ENCODE measurements at places on chromosomes 1 and 21. TPM values are rescaled to one million over a fixed set of nuclear protein-coding genes. Genes with fewer than 3 reads are reported as not detected.

TRIM67 gene
- 0.21 TPM for total RNA-seq

PDPN gene
- total RNA-seq, result not detected

BEND5 gene
- not detected for total RNA-seq

LHX8 gene
- 1.5 TPM for total RNA-seq

LCE1E gene
- not detected for total RNA-seq

HPCA gene
- total RNA-seq, result 0.45 TPM

COPA gene
- 74.5 TPM for total RNA-seq

RRAGC gene
- total RNA-seq, result 28.8 TPM

TMEM63A gene
- total RNA-seq, result 7.4 TPM

PEX11B gene
- 19.4 TPM for total RNA-seq

RGS18 gene
- not detected for total RNA-seq

C1orf185 gene
- total RNA-seq, result not detected

LCA5L gene
- 0.97 TPM for total RNA-seq

TRAF5 gene
- total RNA-seq, result 7.2 TPM

TEKT2 gene
- total RNA-seq, result not detected

OR2W3 gene
- total RNA-seq, result not detected

RGS7 gene
- total RNA-seq, result 0.07 TPM

GPR37L1 gene
- total RNA-seq, result 0.13 TPM

LINGO4 gene
- not detected for total RNA-seq

LCE3B gene
- total RNA-seq, result not detected

PLA2G2F gene
- total RNA-seq, result not detected

ZNF648 gene
- not detected for total RNA-seq

FAM167B gene
- 0.80 TPM for total RNA-seq

TNFRSF4 gene
- 0.13 TPM for total RNA-seq
